ENCODE measurements at places on chromosomes 2 and 18. TPM values are rescaled to one million over a fixed set of nuclear protein-coding genes. Genes with fewer than 3 reads are reported as not detected.

DNA sequence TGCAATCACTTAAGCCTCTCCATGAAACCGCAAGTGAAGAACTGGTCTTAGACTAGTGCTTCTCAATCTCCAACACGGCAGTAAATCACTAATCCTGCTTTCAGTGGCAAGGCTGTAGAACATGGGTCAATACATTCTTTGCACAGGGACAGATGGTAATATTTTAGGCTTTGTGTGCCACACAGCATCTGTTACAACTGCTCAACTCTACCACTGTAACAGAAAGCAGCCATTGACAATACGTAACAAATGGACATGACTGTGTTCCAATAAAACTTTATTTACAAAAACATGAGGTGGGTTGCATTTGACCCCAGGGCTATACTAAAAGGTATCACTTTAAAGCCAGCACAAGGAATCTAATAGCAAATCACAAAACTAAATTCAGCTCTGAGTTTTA lies 51.1 kb downstream of the RNF152 start:
- DNase-seq: no peak

GRCh38 chr2:9656270-9656766 lies 25.5 kb upstream of the YWHAQ start:
- peak; percentile 92 for DNase-seq

DNA sequence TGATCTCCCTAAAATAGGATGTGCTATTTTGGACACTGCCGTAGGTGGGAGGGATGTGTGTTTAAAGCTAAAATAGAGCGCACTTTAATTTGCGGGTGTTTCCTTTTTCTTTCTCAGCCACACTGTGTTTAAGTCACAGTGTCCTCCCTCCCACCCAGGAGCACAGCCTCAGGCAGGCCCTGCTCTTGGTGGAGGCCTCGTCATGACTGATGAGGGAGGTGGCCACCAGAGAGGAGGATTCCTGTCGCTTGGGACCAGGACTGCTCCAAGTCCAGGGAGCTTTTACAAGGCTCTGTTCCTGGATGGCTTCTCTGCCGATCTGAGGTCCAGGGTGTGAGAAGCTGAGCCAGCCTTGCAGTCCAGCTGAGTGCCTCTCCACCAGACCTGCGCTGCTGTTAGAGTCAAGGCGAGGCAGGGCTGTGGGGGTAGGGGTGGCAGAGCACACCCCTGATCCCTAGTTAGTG lies 33.5 kb downstream of the INPP4A start:
- DNase-seq: no peak

GRCh38 chr2:191128172-191128910 lies 22.5 kb downstream of the STAT4 start:
- no peak for DNase-seq

DNA sequence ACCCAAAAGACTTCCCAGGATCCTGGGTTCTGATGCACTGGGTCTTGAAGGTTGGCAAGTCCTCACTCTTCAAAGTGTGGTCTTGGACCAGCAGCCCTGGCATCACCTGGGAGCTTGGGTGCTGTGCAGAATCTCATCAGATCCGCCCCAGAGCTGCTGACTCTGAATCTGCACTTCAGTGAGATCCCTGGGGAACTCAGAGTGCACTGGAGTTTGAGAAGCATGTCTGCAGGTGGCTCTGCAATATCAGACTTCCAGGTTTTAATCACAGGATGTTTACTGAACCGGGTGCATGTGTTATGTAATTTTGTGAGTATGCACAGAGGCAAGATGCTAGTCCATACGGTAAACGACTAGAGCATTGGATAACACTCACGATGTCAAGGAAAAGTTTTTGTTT lies 58.0 kb upstream of the BOD1L2 start:
- no peak for DNase-seq

GRCh38 chr2:221570321-221570935 lies 1.7 kb downstream of the EPHA4 start:
- peak; percentile 19 for DNase-seq

- no peak for DNase-seq
Measured at GRCh38 chr2:26172189-26172870, 558 bp upstream of the GAREM2 start.

DNA sequence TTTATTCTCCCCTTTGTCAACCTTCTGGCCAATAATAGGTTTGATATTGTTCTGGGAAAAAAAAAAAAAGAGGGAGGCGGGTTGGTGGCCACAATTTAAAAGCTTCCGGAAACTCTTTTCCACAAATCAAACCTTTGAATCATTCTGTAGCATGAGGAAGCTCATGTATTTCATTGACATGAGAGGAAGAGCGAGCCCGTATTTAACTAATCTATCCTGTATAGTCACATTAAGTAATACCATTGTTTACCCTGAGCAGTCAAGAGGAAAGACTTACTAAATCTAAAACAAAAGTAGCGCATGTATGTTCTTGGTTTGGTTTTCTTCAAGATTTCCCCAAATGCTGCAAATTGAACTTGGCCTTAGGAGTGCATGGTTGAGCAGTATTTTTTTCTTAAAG lies 120.1 kb downstream of the NCKAP5 start:
- peak; percentile 58 for DNase-seq

Gene POMC
- total RNA-seq: 0.64 TPM

Gene PTH2R
- total RNA-seq: 0.13 TPM

Gene PLCD4
- 1.2 TPM for total RNA-seq

Gene HDHD2
- 18.2 TPM for total RNA-seq

Measured in bronchial epithelial cell (primary cell).